ENCODE measurements at places on chromosomes 7 and 10.

DNA sequence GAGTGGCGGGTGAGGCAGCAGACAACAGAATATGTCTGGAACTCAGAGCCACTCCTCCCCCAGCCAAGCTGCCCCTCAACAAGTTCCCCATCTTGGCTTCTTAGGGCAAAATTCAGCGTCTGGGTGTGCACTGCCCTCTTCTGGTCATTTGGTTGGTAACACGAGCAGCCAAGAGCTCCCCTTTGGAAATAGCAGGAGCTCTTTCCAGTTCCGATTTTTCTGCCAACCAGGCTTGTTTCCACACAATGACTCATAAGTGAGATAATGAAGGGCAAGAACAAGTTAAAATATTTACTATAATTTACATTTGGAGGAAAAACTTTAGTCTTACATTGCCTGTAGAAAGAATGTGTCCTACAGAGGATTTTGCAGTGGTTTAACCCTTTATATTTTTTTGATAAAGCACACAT lies 70.5 kb downstream of the ADCYAP1R1 start:
- peak; percentile 54 for DNase-seq

GRCh38 chr10:111822661-111823060 lies 360.9 kb downstream of the GPAM start:
- DNase-seq: no peak

DNA sequence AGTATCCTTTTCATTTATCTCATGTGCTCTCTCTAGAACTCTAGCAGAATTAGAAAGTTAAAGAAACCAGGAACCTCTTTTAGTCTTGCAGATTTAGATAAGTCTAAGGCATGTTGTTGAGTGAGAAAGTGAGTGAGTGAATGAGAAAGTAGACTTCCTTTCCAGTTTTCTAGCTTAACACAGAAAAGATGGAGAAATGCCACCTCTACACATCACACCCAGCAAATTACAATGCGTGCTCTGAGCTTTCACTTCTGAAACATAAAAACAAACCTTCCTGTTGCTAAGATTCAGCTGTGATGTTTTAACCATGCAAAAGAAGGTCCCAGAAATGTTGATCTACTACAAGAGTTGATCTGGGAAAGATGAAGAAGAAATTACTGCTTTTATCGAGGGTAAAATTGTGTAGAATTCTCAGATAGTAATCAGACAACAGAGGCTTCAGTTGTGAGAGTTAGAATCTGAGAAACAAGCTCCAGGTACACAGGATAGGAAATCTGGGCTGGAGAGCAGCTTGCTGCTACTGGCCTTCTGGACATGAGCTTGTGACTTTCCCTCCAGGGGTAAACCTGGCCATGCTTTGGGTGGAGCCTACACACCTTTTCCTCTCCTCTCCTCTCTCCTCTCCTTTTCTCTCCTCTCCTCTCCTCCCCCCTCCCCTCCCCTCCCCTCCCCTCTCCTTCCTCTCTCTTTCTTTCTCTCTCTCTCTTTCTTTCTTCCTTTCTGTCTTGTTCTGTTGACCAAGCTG lies 4.6 kb downstream of the CYP3A5 start:
- DNase-seq: no peak

DNA sequence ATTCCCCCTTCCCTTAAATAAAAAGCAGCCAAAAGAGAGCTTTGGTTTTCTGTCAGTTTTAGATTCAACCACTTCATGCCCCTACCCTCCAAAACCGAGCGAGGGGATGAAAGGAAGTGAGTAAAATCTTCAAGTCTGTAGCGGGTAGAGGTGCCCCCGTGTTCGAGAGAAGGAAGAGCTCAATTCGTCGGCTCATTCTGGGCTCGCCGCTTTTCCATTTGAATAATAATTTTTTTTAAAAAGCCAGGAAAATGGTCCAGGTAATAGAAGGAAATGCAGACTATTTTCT lies 436.2 kb upstream of the GALNT17 start:
- DNase-seq: peak; percentile 34

DNA sequence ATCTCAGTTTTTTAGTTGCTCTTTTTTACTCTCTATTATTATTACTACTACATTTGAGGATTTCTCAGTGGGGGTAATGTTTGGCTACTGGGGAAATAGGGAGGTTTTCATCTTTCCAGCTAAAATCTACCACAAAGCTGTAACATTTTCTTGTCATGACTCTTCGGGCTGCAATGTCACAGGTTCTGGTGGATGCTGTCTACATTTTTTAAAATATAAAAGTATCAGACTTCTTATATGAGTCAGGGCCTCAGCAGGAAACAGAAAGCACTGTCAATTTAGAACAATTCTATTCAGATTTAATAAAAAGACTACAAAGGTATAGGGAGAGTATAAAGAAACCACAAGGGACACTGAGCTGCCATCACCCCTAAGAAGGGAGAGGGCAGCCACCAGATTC lies 61.6 kb downstream of the DNAJC12 start:
- no peak for DNase-seq

GRCh38 chr7:13540429-13540828 lies 449.0 kb downstream of the ETV1 start:
- DNase-seq: no peak

GRCh38 chr10:3832022-3832786 lies 47.2 kb upstream of the KLF6 start:
- no peak for DNase-seq

- DNase-seq: no peak
Measured at GRCh38 chr10:121159670-121160069, 308.5 kb downstream of the WDR11 start.

- no peak for DNase-seq
Measured at GRCh38 chr7:6074612-6075380, 43.6 kb downstream of the ANKRD61 start.

DNA sequence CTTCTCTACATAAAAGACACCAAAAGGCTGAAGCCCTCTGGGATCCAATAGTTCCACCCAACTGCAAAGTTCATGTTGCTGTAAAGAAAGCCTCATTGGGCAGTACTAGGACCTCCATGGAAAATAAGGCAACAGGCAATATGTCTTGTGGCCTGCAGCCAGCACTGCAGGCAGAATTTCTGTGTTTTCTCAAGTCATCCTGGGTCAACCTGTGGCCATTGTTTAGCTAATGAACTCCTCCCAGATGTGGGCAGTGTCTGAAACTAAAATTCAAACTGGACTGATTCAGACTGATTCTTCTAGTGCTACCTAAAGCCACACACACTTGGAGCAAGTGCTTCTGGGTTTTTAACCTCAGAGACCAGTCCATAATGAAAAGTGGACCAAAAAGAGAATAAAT lies 141.5 kb downstream of the PPP1R17 start:
- DNase-seq: no peak

All from colonic mucosa (tissue), 4 donors.